ENCODE measurements at places on chromosomes 2 and 18.

DNA sequence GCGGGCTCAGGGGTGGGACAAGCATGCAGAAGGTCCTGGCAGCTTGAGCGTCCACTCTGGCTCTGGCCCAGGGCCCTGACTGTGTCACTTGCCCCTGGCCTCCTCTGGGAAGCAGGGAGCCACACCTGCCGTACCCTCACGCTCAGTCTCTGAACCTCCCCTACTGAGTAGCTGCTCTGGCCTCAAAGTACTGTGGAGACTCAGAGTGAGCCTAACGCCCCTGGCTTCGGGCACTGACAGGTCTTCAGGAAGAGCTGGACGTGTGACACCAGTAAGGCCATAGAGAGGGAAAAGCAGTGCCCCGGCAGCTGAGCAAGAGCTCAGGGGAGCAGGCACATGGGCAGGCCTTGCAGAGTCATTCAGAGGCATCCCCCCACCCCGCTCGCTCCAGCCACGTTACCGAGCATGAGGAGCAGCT is 73.3 kb downstream of the SFXN5 start:
- no peak for DNase-seq
- no peaks in the 10 kb centered on the region for H3K27me3 ChIP-seq
- H3K27ac ChIP-seq, result no peak overlapping the region
- no peaks in the 10 kb centered on the region for H3K4me1 ChIP-seq
- no peak overlapping the region for H3K4me3 ChIP-seq

GRCh38 chr2:144102386-144102785 is 417.5 kb downstream of the ZEB2 start:
- no peaks in the 10 kb centered on the region for H3K27me3 ChIP-seq
- DNase-seq, result no peak
- H3K4me3 ChIP-seq, result no peak overlapping the region
- H3K36me3 ChIP-seq, result peaks cover 43% of the 10 kb centered on the region

GRCh38 chr2:39281391-39281790 is 37.6 kb upstream of the CDKL4 start:
- no peak for DNase-seq
- no peak overlapping the region for H3K4me3 ChIP-seq
- H3K27me3 ChIP-seq, result no peaks in the 10 kb centered on the region
- no peaks in the 10 kb centered on the region for H3K4me1 ChIP-seq
- H3K27ac ChIP-seq, result no peak overlapping the region

DNA sequence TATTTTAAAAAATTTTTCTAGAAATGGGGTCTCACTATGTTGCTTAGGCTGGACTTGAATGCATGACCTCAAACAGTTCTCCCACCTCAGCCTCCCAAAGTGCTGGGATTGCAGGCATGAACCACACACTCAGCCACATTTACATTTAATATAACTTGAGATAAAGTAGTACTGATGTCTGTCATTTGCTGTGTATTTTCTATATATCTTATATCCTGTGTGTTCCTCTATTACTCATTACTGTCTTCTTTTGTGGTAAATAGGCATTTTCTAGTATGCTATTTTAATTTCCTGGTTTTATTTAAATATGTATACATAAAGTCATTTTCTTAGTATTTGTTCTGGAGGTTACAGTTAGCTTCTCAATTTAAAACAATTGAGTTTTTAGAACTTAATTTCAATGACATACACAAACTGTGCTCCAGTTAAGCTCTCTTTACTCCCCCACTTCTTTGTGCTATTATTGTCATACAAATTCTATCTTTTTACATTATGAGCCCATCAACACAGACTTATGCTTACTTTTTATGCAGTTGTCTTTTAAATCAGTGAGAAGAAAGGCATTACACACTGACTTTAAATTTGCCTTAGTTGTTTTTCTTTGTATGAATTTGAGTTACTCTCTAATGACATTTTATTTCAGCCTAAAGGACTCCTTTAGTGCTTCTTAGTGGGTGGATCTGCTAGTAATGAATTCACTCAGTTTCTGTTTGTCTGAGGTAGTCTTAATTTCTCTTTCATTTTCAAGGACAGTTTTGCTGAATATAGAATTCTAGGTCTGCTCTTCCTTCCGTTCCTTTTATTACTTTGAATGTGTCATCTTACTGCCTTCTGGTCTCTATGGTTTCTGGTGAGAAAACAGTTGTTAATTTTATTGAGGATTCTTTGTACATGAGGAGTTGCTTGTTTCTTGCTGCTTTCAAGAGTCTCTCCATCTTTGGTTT is 6.2 kb upstream of the INPP4A start:
- H3K4me1 ChIP-seq, result peaks cover 25% of the 10 kb centered on the region
- H3K27me3 ChIP-seq, result peaks cover 13% of the 10 kb centered on the region
- DNase-seq, result no peak
- no peaks in the 10 kb centered on the region for H3K36me3 ChIP-seq
- no peak overlapping the region for H3K4me3 ChIP-seq
- H3K27ac ChIP-seq, result peak overlapping the region; percentile 49

DNA sequence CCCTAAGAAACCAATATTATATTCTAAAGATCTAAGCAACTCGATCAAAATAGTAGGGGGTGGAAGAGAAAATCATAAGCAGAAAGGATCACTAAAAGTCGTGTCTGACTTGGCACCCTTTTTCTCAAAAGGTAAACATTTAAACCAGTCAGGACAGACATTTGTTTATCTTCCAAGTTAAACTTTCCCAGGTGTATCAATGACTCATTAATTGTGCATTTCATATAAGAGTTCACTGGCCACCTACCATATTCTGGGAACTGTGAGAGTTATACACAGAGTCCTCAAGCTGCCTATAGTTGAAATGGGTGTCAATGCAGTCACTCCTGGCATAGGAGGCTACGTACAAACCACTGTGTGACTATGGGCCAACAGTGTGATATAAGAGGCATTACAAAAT is 4.8 kb upstream of the ACVR1 start:
- H3K4me1 ChIP-seq, result peaks cover 7% of the 10 kb centered on the region
- no peak overlapping the region for H3K4me3 ChIP-seq
- H3K27me3 ChIP-seq, result peaks cover 4% of the 10 kb centered on the region
- no peak overlapping the region for H3K27ac ChIP-seq
- no peak for DNase-seq

DNA sequence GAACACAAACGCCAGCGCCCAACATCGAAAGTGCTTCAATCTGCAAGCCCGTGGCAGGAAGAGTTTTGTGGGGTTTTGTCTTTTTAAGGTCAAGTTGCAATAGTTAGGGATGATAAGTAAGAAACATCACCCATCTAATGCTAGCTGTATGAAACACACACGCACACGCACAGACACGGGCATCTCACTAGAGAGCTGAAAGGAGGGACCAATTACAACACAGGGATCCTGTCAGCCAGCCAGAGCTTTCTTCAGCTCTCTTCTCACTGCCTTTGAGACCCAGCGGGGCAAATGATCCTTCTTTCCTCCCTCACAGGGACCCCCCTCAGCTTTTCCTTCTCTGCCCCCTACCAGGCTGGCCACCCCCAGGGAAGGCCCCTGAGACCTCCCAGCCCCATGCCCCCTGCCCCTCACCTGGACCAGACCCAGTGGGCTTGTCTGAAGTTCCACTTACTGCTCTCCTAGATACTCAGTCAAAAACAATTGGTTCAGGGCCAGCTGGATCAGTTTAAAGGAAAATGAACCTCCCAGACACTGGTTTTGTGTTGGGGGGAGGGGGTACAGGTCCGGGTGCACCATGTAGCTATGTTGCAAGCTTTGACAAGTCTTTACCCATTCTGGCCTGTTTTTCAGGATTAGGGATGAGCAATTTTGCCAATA is 17.9 kb downstream of the CYP26B1 start:
- H3K4me1 ChIP-seq, result peaks cover 4% of the 10 kb centered on the region
- no peak overlapping the region for H3K27ac ChIP-seq
- DNase-seq, result no peak
- no peaks in the 10 kb centered on the region for H3K36me3 ChIP-seq
- peaks cover 17% of the 10 kb centered on the region for H3K27me3 ChIP-seq
- no peak overlapping the region for H3K4me3 ChIP-seq

DNA sequence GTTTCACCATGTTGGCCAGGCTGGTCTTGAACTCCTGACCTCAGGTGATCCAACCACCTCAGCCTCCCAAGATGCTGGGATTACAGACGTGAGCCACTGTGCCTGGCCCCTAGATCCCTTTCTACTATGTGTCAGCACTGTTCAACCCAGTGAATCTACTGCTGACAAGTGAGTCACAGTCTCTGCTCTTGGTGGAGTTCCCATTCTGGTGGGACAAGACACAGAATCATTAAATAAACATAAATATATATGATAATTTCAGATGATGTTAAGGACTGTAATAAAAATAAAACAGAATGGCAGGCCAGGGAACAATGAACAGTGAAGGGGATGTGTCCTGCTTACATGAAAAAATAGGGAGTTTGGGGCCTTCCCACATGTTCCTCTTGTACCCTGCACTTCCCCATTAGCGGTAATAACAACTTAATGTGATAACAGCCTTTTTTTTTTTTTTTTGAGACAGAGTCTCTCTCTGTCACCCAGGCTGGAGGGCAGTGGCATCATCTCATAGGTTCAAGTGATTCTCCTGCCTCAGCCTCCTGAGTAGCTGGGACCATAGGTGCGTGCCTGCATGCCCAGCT is 112.2 kb downstream of the CPO start:
- no peak for DNase-seq
- no peak overlapping the region for H3K27ac ChIP-seq
- peaks cover 7% of the 10 kb centered on the region for H3K4me1 ChIP-seq
- H3K4me3 ChIP-seq, result no peak overlapping the region

DNA sequence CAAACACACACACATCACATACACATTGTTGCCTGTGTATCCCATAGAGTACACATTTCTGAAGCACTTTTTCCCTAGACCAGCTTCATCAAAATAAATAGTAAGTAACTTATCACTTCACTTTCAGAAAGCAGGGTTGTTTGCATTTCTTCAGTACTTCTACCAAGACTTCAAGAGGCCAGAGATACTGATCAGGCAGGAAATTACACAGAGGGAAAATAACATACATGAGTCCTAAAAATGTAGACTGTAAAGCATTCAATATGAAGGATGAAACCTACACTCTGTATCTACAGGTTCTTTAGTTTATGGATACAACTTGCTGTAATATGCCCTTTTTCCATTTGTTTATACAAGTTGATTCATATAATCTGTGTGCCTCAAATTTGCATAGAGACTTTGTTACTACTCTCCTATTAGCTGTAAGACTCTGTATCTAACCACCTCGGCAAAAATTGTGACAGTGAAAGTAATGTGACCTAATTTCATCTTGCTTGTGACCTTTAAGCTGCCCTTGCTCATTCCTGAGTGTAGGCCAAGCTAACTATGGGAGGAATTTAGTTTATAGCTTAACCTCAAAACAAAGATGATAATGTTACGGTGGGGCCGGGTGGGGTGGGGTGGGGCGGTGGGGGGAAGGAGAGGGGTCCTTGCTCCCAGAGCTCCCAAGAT is 228.9 kb upstream of the SPOPL start:
- H3K4me3 ChIP-seq, result no peak overlapping the region
- no peaks in the 10 kb centered on the region for H3K36me3 ChIP-seq
- H3K27me3 ChIP-seq, result no peaks in the 10 kb centered on the region
- peaks cover 3% of the 10 kb centered on the region for H3K4me1 ChIP-seq

- no peak for DNase-seq
- H3K36me3 ChIP-seq, result no peaks in the 10 kb centered on the region
- H3K4me3 ChIP-seq, result no peak overlapping the region
- no peaks in the 10 kb centered on the region for H3K27me3 ChIP-seq
Measured at GRCh38 chr2:137770166-137770565, 194.1 kb upstream of the HNMT start.

All from stimulated activated naive B cell treated with anti-CD40 and anti-IgM and Interleukin-4, amounts not matched to agents 10 μg/mL and 1 μg/mL and 100 μg/mL, for 72 hours (primary cell).